Posterior vena cava (tissue), 2 donors: ENCODE measurements at places on chromosomes 4 and X. TPM values are rescaled to one million over a fixed set of nuclear protein-coding genes. Genes with fewer than 3 reads are reported as not detected.

GPR34 gene
- 35.4 TPM for total RNA-seq

GABRB1 gene
- not detected for total RNA-seq

CDKL5 gene
- 17.2 TPM for total RNA-seq

KANTR gene
- total RNA-seq = 10.5 TPM

F11 gene
- not detected for total RNA-seq

DKK2 gene
- total RNA-seq = 1.1 TPM

TMEM144 gene
- 8.0 TPM for total RNA-seq

CT83 gene
- total RNA-seq = not detected

GABRQ gene
- total RNA-seq = not detected

FRAS1 gene
- 8.1 TPM for total RNA-seq

UGT2B17 gene
- not detected for total RNA-seq

CCNA2 gene
- total RNA-seq = 0.52 TPM

SPANXN4 gene
- total RNA-seq = not detected

SPANXB1 gene
- not detected for total RNA-seq

TECRL gene
- total RNA-seq = not detected

ACSL1 gene
- 95.4 TPM for total RNA-seq

EDA2R gene
- total RNA-seq = 3.2 TPM

GAGE13 gene
- total RNA-seq = not detected

CACNA1F gene
- 0.09 TPM for total RNA-seq

PLAC8 gene
- total RNA-seq = 4.6 TPM

TMEM31 gene
- not detected for total RNA-seq

APLN gene
- 8.5 TPM for total RNA-seq

CT55 gene
- total RNA-seq = not detected

CHRDL1 gene
- 161 TPM for total RNA-seq

SHROOM4 gene
- 11.5 TPM for total RNA-seq

MAP3K15 gene
- total RNA-seq = not detected
